ENCODE measurements at places on chromosomes 7 and 10. TPM values are rescaled to one million over a fixed set of nuclear protein-coding genes. Genes with fewer than 3 reads are reported as not detected.

DNA sequence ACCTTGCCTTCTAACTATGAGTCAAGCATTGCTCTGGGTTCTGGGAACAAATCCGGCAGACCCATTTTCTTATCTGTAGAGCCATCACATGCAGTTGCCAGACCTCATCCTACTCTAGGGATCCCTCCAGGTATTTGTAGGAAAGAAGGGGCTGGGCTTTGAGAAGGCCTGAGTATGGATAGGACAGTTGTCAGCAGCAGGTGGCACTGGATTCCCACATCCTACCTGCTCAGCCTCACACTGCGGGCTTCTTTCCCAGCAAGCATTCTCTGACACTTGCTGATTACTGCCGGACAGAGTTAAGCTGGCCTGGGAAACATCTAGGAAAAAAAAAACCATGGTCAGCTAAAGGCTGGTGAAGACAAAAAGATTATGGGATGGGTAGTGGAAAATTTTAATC, 224.1 kb downstream of the CCSER2 start:
- no peak for DNase-seq

TDRD1 gene
- not detected for total RNA-seq

- DNase-seq = no peak
Observed at GRCh38 chr10:122182308-122182707, 88.8 kb upstream of the BTBD16 start.

- no peak for DNase-seq
Observed at GRCh38 chr10:30037620-30038336, 21.6 kb downstream of the JCAD start.

DNA sequence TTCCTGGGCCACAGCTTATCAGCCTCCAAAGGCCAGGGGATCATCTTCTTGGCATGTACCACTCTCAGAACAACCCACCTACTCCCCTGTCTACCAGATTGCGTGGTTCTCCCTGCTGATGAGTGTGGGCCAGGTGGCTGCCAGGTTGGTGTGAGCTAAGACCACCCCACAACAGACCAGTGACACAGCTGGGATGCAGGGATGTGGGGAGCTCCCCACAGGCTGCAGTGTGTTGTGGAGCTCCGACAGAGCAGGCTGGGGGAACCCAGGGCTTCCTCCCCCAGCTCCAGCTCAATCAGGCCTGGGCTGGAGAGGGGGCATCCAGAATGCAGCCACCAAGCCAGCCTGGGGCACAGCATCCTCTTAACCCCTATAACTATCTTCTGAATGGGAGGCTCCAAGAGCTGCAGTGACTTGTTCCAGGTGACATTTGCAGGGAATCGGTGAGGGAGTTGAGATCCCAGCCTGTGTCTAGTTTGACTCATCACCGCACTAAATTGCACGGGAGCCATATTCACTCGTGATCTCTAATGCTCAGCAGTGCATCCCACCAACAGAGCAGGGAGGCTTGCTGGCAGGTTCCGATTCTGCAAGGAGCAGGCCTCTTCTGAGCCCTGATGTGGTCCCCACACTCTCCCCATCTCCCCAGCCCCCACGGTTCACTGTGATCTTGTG, 596 bp upstream of the GDF2 start:
- DNase-seq = no peak

- DNase-seq = no peak
Observed at GRCh38 chr10:49191349-49191748, 3.2 kb upstream of the TMEM273 start.

- no peak for DNase-seq
Observed at GRCh38 chr10:94062611-94063010, 68.9 kb downstream of the PLCE1 start.

- no peak for DNase-seq
Observed at GRCh38 chr7:155612658-155613057, 31.8 kb upstream of the RBM33 start.

DNA sequence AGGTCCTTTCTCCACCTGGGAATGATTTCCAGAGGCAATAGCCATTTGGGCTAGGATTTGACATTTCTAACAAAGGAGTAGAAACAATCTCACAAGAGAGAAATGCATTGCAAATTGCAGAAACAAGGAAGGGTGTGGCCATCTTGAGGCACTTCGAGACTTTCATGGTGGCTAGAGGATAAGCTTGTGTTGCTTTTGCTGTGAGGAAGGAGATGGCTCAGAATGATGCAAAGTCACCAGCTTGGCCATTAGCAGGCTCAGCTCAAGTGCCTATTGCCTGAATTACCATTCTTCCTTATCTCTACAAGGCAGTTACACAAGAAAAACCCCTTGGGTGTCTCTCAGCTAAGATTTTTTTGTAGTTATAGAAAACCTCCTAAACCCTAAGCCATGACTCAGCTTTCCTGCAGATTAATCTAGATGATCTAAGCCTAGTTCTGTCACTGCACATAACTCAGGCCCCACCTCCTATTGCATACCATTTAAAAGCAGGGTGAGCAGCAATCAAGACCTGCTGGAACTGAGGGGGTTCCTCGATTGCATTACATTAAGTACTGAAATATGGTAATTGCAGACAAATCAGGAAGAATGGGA, 683.1 kb downstream of the NRG3 start:
- DNase-seq = no peak

- DNase-seq = no peak
Observed at GRCh38 chr10:29751684-29752083, 116.9 kb upstream of the SVIL start.

GRCh38 chr7:151704960-151705635, 171.8 kb downstream of the PRKAG2 start:
- no peak for DNase-seq

GRCh38 chr10:31754803-31755624, 173.6 kb downstream of the ARHGAP12 start:
- no peak for DNase-seq

TMEM229A gene
- not detected for total RNA-seq

PRKAR2B gene
- total RNA-seq = 10.2 TPM

DNA sequence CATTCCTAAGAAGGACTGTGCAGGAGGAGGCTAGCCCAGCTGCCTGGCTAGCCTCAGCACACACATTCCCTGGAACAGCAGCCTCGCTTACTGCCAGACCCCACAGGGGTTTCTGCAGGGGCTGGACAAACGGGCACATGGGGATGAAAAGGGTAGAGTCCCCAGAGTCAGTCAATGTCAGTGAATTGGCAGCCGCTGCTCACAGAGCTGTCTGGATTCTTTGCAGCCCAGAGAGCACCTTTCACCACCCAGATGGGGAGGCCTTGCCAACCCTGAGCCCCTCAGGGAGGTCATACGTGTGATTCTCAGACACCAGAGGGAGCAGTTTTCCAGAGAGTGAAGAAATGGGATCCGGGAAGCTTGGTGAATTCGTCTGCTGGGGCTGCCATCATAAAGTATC, 143.3 kb downstream of the KCNMA1 start:
- DNase-seq = no peak

MYL10 gene
- total RNA-seq = not detected

DNA sequence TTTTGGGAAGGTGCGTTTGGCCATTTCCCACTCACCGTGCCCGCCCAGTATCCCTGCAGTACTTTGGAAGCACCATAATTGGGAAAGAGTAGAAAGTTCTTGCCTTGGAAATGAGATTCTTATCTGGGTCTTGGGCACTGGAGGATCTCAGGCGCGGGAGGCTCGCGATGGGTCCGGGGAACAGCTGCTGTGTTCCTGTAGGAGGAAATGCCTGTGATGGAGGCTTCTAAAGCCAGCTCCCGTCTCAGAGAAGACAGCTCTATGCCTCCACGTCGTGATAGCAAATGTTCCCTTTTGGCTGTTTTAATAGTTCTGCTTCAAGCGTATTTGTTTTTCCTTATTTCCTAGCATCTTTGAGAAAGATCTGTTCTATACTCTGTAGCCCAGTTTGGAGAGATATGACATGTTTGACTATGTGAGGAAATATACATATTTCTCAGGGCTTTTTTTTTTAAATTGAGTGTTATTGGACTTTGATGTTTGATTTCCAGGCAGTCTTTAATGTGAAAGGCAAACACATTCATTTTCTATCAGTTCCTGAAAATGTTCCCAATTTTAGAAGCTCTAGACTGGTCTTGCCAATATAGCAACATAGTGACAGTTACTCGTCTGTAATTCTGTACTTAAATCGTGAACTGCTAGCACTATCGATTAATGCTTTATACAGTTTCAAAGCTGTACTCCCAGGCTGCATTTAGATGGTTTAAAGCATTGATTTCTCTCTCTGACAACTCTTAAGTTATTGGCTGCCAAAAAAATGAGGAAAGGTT, 280.8 kb downstream of the DPP6 start:
- DNase-seq = no peak

DNA sequence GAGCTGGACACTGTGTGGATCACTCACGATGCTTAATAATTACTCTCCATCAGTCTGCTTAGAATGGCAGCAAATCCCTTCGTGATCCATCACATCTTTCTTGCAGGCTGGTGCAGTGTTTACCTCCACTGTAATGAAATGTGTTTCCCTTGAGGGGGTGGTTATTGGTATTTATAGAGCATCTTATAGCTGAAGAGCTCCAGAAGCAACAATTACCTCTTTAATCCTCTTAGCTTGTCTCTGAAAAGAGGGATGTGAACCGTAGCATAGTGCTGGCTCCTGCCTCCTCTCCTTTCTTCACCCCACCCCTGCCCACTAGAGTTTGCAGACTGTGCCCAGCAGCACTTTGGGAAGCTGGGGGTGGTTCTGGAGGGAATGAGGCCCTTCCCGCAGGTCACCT, 132.6 kb downstream of the CAMK1D start:
- no peak for DNase-seq

DNA sequence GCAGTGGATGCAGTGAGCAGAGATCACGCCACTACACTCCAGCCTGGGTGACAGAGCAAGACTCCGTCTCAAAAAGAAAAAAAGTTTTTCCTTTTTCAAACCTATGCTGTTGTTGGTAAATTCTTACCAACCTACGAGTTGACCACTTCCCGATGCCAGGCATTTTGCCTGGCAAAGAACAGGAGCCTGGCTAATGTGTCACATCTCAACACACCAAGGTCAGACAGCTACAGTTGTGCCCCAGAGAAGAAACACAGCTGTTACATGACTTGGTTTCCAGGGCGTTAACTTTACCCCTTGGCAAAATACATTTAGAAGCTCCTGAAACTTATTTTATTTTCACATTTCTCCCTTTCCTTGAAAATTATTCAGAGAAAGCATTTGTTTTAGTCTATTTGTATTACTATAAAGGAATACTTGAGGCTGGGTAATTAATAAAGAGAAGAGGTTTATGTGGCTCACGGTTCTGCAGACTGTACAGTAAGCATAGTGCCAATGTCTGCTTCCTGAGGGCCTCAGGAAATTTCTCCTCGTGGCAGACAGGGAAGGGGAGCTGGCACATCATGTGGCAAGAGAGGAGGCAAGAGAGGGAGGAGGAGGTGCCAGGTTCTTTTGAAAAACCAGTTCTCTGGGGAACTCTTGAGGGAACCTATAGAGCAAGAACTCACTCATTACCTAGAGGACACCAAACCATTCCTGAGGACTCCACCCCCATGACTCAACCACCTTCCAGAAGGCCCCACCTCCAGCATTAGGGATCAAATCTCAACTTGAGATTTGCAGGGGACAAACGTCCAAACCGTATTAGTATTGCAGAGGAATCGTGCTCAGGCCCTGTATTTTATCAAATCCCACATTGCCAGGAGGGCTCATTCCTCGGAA, 83.3 kb downstream of the PAXIP1 start:
- no peak for DNase-seq

- no peak for DNase-seq
Observed at GRCh38 chr7:152968514-152968913, 209.0 kb downstream of the ACTR3B start.

DNA sequence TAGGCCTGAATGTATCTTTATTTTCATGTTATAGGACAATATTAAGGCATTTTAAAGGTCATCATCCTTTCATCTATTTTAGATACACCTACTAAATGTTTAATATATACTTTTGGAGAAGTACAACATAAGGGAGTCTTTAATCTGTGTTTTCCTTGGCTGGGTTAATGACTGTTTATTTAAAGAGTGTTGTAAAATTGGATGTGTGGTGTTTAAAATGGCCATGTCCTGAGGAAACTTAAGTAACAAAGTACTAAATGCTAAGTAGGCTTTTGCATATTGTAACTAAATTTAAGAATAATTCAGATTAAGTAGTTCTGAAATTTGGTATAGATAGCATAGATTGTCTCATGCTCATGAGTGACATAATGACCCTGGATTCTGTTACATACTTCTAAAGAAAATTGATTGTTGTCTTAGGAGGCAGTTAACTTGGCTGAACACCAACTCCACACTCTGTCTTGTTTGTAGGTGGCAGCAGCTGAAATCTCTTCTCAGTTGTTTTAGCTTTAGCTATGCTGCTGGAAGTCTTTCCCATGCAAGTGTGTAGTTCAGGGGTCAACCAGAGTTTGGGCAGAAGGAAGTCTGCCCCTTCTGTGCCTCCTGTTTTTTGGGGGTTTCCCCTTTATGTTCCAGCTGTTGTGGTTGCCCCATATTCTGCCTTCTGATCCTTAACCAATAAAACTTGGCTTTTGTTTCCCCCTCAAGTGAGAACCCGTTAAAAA, 29.2 kb downstream of the DLD start:
- DNase-seq = no peak

- no peak for DNase-seq
Observed at GRCh38 chr7:99679032-99679399, 780 bp downstream of the CYP3A5 start.

- DNase-seq = no peak
Observed at GRCh38 chr7:1749864-1750466, 79.9 kb downstream of the ELFN1 start.

TAC1 gene
- total RNA-seq = 0.46 TPM

DNA sequence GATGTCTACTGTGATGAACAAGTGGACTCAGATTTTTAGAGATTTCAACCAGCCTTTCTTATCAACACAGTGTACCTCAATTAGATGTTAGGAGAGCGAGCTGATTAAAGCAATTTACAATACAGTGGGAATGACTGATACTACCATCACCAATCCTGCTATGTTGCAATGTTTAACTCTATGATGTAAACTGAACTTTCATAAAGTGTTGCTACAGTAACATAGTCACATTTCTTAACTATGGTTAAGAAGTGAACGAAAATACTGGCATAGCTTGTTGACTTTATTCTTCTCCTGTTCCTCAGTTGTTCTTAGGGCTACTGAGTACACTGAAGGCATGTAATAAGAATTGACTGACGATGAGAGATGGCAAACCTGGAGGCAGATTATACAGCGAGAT, 139.8 kb downstream of the MYOF start:
- DNase-seq = no peak

DNA sequence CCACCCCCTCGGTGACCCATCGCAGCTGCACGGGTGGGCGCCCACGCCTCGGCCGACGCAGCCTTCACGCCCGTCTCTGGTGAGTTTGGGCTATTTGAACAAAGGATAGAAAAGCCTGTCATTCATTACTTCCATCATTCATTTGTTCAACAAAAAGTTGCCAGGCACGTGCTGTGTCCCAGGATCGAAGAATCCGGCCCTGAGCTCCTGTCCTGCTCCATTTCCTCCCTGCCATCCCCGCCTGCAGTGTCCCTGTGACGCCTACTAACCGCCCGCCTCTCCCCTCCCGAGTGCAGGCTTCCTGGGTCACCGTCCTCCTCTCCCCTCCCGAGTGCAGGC, 340.1 kb downstream of the WDR37 start:
- peak; percentile 64 for DNase-seq
